ENCODE measurements at places on chromosomes 1 and 21.

- no peak for DNase-seq
Measured at GRCh38 chr1:17485281-17485680, 45.8 kb upstream of the RCC2 start.

DNA sequence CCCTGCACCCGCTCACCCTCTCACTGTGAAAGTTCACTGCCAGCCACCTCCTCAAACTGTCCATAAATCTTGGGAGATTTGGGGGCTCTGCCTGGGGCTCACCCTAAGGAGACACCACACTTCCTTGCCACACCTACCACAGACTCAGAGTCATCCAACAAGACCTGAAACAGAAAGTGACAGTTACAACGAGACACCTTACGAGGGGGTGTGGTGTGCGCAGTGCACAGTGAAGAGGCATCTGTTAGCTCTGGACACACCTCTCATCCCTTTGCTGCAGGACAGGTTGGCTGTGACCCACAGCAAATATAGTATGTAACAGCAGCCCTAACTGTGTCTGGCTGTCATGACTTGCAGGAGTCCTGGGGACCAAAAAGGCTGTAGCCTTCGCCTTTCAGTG, 190.2 kb downstream of the NR5A2 start:
- DNase-seq: no peak

GRCh38 chr1:245687636-245688535, 533.1 kb downstream of the KIF26B start:
- no peak for DNase-seq

- peak; percentile 36 for DNase-seq
Measured at GRCh38 chr1:185045814-185046492, 595 bp downstream of the RNF2 start.

- DNase-seq: no peak
Measured at GRCh38 chr1:192201303-192201702, 43.0 kb downstream of the RGS18 start.

DNA sequence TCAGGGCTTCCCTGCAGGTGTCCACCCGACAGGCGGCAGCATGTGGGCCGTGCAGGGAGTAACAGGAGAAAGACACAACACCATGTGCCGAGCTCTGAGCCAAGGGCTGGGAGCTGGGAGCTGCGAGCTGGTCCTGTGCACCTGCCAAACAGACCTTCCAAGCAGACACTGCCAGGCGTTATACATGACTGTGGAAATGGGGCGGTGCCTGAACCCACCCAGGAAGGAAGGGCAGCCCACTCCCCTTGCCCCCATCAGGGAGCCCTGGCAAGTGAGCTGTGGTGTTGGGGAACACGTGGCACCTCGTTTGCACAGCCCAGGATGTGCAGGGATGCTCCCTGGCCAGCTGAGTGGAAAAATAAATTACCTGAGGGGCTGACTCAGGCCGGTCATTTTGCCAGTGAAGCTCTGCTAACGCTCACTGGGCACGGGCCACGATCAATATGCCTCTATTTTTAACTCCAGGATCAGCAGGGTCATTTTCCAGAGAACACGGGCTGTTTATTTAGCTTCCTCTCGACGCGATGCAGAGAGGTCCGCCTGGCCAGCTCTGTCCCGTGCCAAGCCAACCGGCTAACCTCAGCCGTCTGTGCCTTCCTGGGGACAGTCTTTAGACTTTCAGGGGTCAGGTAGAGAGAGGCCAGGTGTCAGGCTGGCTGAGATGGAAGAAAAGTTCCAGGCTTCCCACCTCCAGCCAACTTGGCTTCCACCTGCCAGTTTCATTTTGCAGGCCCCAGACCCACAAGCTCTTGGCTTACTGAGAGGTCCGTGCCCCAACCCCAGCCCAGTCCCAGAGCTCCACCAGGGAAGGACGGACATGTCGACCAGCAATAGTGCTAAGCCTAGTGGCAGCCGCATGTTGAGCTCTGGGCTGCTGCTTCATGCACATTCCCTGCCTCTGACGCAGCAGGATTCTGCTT, 196.7 kb upstream of the VAMP3 start:
- DNase-seq: no peak

DNA sequence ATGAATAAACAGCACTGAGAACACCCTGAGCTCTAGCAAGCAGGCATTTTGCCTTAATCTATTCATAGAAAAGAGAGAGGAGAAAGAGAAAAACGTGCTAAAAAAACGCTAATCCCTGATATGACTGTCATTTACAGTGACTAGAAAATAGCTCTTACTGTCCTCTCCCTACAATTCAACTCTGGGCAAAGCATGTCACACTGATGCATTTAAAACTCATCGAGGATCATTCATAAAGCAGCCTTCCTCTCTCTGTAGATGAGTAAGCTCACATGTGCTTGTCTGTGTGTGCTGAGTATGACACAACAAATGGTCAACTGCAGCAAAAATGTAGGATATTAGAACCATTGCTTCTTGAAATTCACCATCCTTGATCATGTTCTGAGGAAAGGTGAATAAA, 109.0 kb downstream of the SGIP1 start:
- no peak for DNase-seq

DNA sequence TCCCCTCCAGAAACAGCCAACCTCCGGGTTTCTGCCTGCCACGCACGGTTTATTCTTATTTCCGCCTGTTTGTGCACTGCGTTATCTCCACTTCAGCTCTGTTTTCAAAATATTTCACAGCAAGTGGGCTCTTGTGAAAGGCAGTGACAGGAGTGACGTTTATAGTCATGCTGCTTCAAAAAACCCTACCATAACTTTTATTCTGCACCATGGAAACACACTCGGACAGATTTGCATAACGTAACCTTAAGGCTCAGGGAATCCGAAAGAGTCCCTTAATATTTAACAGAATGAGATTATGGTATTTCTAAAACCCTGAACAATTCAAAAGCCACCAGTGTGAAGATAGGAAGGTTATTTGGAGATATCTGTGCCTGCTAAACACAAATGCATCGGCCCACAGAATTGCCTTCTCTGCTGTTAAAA, 782 bp upstream of the SDE2 start:
- no peak for DNase-seq

DNA sequence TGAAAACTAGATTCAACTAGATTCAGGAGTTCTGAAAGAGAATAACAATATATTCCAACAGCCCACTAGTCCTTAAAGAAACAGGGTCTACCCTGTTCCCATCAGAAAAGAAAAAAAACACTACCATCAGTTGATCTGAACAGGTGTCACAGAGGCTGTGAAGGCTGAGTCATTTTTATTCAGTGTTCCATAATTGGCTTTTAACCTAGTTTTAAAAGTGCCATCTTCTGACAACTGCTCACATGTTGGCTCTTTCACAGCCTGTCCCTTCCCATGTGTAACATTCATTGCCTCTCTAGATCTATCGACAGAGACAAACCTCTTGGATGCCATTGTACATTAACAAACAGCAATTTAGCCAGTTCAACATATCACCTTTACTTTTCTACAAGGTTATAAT, 243.7 kb downstream of the TBX15 start:
- no peak for DNase-seq
